ENCODE measurements at places on chromosomes 7 and 10. TPM values are rescaled to one million over a fixed set of nuclear protein-coding genes. Genes with fewer than 3 reads are reported as not detected.

SHTN1 gene
- 9.4 TPM for total RNA-seq

ACBD7 gene
- 0.31 TPM for total RNA-seq

UPF2 gene
- 22.3 TPM for total RNA-seq

C10orf67 gene
- not detected for total RNA-seq

INMT gene
- 11.0 TPM for total RNA-seq

BAMBI gene
- total RNA-seq = 6.8 TPM

SUN3 gene
- not detected for total RNA-seq

SEMA4G gene
- 1.5 TPM for total RNA-seq

CCL24 gene
- 2.9 TPM for total RNA-seq

Data from esophagus squamous epithelium (tissue), 5 donors.